Ovary (tissue), 10 donors: ENCODE measurements at places on chromosomes 4 and X. TPM values are rescaled to one million over a fixed set of nuclear protein-coding genes. Genes with fewer than 3 reads are reported as not detected.

Gene SH3TC1
- 1.1 TPM for polyA plus RNA-seq

Gene PCDH18
- 48.4 TPM for polyA plus RNA-seq

Gene ZNF157
- 0.13 TPM for polyA plus RNA-seq

Gene TEC
- 1.5 TPM for polyA plus RNA-seq

Gene P2RY10
- polyA plus RNA-seq, result 1.9 TPM

Gene JCHAIN
- 93.0 TPM for polyA plus RNA-seq

Gene GPM6B
- 9.4 TPM for polyA plus RNA-seq

DNA sequence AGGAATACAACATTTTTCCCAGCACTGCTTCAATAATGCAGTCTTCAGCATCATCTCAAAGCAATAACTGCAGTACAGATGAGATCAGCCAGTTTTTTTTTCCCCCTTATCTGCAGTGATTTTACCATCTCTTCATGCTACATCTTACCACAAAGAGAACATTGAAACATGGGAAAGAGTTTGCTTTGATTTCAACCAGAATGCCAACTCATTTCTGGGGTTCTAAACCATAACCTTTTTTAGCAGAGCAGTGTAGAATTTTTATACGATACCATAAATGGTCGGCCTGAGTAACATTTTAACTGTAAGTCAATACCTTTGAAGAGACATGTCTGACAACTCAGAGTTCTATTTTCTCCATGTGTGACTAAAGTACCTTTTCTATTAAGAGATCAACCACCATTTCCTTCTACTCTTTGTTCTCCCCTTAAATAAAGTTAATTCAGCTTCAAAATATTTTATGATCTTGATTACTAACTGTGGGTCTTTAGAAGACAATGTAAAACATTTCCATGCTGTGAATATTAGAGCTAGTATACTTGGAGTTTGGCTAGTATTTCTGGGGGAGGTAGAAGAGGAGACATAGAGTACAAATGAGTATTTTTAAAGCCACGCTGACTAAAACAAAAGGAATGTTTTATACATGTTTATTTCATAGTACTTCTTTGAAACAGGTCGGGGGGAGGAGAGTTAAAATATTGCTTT lies 69.1 kb downstream of the TET2 start:
- DNase-seq, result no peak

DNA sequence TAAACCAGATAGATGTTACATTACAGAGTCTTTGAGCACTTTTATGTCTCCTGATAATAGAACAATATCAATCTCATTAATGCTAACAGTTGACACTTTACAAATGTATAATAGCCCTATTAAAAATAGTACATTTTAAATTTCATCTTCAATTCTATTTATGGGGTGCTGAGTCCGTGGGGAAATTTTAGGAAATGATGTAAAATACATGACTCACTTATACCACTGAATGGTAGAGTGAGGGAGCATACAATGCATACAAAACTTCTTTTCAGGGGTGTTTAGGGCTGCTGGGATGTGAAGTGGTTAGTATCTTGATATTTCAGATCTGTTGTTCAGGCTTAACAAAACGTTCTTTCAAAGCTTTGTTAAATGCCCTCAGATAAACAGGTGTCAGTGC lies 696.2 kb downstream of the TRAM1L1 start:
- no peak for DNase-seq

DNA sequence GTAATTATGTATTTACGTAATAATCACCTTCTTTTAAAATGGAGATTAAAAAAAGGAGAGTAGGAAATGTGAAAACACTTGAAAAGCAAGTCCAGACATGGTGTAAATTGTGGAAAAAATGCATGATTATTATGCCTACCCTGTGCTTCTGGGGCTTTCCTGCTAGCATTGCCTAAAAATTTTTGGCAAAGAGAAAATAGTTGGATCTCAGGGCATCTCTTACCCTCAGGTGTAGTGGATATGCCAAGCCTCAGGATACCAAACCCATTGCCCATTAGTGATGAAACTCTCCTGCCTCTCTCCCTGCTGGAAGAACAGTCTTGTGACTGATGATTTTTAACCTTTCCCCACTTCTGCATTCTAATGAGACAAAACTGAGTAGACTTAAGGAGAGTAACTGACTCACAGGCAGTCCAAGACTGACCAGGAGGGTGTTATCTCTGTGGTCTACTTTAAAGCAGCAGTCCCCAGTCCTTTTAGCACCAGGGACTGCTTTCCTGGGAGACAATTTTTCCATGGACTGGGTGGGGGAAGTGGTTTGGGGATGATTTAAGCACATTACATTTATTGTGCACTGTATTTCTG lies 174.6 kb downstream of the ZNF330 start:
- DNase-seq, result no peak

GRCh38 chr4:992297-993110 lies 700 bp downstream of the SLC26A1 start:
- no peak for DNase-seq

- no peak for DNase-seq
These were observed 34.5 kb downstream of the IQCM start for GRCh38 chr4:149781150-149781549.

DNA sequence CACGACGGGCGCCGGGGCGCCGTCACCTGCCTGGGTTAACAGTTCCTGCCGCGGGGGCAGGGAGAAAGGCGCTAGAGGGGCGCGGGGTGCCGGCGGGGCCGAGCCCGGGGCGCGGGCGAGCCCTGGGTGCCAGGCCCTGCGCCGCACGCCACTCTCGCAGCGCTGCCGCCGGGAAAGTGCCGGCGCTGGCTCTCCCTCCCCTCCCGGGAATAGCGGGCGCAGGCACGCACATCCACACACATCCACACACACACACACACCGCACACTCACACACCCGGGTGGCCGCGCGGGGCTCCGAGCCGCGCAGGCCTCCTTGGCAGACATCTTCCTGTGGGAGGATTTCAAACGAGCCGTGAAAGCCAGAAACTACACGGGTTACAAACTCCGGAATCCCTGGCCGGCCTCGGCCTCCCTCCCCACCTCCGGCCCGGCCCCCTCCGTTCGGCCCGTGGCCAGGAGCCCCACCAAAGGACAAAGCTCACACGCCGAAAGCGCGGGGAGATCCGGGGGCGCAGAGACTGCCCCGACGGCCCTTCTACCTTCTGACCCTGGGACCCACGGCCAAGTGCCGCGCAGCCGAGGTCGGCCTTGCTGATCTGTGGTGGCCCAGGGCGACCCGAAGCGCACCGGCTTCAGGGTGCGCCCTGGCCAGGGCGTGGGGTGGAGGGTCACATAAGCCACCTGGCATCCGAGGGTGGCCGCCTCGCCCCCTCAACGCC lies 92.3 kb downstream of the BCOR start:
- no peak for DNase-seq

DNA sequence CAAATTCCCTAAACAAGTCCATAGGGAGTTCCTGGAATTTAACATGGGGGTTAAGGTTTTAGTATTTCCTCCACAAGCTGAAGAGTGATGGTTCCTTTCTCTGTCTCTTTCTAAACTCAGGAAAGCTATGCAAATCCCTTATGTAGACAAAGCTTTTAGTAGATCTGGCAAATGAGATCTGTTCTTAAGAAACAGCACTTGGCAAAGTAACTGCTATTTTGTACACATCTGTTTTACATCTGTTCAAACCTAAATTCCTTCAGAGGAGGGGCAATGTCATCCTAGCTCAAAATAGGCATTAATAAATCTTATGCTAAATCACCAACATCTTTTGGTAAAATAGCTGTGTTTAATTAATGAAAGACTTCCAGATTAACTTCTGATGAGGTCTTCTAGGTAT lies 137.8 kb upstream of the TBC1D9 start:
- DNase-seq, result no peak

- no peak for DNase-seq
These were observed 1487.7 kb upstream of the ADGRL3 start for GRCh38 chr4:59712470-59712869.

GRCh38 chr4:100736641-100737451 lies 219.0 kb upstream of the EMCN start:
- no peak for DNase-seq

DNA sequence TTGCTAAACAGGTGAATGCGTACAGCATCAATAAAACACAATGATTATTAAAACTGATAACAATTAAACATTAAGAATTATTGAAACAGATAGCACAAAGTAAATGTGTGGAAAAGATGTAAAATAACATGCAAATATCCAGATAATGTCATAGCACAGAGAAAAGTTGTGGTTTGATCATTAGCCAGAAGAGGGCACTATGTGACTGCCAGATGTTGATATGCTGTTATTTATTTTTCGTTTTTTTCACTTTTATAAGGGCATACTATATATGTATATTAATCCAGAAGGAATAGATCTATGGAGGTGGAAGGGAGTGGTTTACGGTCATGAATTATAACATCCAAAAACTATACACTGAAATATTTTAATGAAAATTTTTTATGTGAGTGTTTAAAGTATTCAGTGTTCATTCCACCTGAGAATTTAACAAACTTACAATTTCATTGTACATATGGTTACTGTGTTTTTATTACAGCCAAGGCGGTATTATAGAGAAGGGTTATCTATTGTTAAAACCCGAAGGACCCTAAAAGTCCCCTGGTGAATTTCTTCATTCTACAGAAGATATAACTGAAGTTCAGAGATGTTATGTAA lies 211.9 kb upstream of the UGT8 start:
- no peak for DNase-seq

DNA sequence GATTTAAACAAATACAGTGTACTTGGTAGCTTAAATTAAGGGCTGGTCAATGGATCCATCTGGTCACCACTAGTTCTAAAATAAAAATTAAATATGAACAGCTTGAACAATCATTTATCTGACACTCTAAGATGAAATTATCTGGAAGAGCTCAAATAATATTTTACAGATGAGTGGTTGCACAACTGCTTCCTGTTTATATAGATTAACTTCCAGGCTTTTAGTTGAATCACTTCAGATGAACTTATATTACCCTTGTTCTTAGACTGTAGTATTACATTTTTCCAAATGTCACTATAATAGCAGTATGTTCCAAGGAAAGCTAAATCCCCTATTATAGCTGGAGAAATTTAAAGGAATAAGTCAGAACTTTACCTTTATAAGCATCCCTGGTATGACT lies 92.4 kb upstream of the SMIM10 start:
- DNase-seq, result no peak
